Hematopoietic multipotent progenitor cell treated with erythropoietin and hydrocortisone succinate and interleukin-3 and kit ligand, for 17 days (in vitro differentiated cells): ENCODE measurements at places on chromosomes 3 and 15.

DNA sequence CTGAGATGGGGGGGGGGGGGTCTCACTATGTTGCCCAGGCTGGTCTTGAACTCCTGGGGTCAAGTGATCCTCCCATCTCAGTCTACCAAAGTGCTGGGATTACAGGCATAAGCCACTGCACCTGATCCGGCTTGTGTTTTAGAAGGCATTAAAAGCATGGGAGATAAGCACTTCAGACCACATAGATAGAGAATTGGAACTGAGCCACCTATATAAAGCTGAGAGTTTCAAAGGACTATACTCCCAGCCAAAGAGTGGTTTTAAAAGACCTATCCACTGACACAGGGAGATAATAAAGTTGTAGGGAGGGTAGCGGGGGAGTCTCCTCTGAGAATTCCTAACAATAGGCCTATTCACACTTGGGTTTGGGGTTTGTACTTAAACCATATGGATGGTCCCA is 34.8 kb downstream of the DENND4A start:
- DNase-seq, result no peak

DNA sequence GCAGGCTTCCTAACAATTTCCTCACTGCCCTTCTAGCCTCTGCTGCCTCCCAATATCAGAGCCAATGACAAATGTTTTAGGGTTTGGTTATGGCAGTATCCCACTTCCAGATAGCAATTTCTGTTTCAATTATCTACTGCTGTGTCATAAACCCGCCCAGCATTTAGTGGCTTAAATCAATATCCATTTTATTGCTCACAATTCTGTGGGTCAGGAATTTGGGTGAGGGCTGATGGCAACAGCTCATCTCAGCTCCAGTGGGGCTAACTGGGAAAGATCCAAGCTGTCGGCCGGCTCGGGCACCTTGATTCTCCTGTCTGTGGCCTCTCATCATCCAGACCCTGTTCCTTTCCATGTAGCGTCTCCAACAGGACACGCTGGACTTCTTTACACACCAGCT is 85.3 kb upstream of the GOLGA8J start:
- no peak for DNase-seq

GRCh38 chr15:90906181-90906849 is 3.2 kb downstream of the MAN2A2 start:
- DNase-seq, result no peak

DNA sequence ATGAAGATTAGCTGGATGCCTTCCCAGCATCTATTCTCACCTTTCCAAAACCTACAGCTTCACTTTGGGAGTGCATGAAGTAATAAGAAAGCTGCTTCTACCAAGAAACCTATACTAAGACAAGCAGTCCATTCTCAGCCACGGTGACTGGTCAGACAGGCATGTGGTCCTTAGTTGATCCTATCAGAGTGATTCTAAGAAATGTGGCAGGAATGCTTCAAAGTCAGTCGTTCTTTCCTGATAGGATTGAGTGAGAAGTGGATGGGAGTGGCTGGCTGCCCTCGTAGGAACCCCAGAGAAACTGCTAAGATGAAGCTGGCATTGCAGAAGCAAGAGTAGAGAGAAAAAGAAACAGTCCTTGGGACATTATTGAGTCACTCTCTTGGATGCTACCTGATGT is 16.6 kb downstream of the FOXB1 start:
- DNase-seq, result no peak

DNA sequence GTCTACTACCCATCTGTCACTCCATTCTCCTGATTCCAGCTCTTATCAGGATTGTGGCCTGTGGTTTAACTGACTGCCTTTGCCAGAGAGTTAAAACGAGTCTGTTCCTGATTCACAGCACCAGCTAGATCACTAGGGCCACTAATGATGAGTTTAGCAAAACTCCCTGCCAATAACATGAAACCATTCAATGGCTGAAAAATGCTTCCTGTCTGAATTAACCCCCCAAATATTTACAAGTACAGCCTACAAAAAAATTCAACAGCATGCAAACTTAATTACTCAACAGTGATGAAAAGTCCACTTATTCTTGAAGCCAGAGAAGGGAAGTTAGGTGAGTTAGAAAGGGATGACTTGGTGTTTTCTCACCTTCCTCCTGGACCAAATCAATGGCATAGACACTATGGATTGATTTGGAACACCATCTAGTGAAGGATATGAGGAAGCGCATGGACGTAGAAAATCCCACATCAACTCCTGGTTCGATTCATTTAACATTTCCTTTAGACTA is 141.4 kb downstream of the TGFBR2 start:
- DNase-seq, result no peak

- DNase-seq, result no peak
These were observed 128.9 kb downstream of the ZIC1 start for GRCh38 chr3:147538034-147538433.

- no peak for DNase-seq
These were observed 256.1 kb upstream of the VEPH1 start for GRCh38 chr3:157759311-157759710.

GRCh38 chr3:122621112-122621511 is 43.7 kb downstream of the PARP15 start:
- no peak for DNase-seq

- DNase-seq, result no peak
These were observed 2.7 kb downstream of the CSK start for GRCh38 chr15:74784426-74785193.

- DNase-seq, result no peak
These were observed 1.1 kb upstream of the LZTFL1 start for GRCh38 chr3:45842851-45843625.

- no peak for DNase-seq
These were observed 8.7 kb downstream of the SEMA3F start for GRCh38 chr3:50163572-50164455.

GRCh38 chr3:184186184-184186901 is at the start of gene ABCF3:
Gene ABCF3 (plus strand): TSS chr3:184186199. CDS start chr3:184186208, 9 bp downstream.
- DNase-seq, result no peak

DNA sequence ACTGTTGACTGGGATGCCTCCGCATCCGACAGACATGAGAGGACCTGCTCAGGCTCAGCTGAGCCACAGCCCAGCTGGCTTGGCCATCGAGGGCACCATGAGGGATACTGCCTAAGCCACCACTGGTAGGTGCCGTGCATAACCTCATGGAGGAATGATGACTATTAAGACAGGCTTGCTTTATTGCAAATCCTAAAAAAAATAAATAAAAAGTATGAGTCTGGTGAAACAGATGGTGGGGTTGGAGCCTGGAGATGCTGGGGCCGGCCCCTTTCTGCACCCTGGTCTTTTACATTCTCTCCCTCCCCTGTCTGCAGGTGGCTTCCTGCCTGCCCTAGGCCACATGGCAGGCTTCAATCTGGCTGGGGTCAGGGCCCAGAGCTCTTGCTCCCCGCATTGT is 24.0 kb upstream of the RAD18 start:
- no peak for DNase-seq

DNA sequence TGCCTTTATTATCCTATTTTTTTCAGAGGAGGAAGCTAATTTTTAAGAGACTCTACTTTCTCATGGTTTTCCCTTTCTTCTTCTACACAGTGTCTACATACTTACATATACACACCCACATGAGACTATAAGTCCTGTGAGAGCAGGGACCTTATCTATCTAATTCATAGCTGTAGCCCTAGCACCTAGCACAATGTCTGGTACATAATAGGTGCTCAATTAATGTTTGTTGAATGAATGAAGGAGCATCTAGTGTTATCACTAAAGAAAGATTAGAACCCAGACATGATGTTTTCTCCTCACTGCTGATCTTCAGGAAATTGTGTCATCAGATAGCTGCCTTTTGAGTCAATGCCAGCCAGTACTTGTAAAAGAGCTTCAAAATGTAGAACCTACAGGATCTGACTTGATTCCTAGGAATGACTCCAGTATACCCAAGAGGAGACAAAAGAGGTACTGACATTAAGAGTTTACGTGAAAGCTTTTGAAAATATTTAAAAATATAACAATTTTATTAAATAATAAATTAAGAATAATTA is 2.5 kb downstream of the SCG5 start:
- no peak for DNase-seq

GRCh38 chr3:69058180-69058946 is 6.2 kb upstream of the TMF1 start:
- DNase-seq, result no peak

- DNase-seq, result no peak
These were observed 229.6 kb downstream of the IGSF11 start for GRCh38 chr3:118805007-118805406.

DNA sequence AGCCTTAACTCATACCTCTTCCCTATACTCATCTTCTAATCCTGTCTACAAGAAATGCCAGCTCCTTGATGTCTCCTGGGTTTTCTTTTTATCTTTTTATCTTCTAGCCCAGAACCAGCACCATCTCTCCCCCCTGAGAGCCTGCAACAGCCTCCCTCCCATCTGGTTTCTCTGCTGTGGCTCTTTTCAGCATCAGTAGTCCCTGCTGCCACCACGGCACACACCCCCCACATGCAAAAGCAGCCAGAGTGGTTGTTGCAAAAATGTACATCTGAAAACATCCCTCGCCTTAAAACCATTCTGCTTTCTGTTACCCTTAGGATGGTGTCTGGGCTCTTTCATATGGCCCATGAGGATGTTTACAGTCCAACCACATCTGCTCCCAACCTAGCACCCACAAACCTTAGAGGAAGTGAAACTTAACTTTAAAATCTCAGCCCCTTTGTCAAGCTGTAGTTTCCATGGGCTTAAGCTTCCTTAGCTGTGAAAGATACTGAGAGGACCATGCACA is 775 bp downstream of the TTC21A start:
- DNase-seq, result no peak

DNA sequence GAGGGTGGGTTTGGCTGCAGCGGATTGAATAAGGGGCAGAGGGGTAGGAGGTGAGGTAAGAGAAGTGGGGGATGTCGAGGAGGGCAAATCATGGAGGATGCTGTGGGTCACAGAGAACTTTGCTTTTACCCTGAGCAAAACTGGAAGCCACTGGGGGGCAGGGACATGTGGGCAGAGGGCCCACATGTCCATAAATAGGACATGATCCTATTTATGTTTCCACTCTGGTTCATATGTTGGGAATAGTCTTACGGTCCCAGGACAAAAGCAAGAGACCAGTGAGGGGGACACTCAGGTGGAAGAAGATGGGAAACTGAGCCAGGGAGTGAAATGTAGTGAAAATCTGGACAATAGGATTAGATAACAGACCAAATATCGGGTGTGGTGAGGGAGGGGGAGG is 85.5 kb upstream of the MRPS22 start:
- DNase-seq, result no peak

DNA sequence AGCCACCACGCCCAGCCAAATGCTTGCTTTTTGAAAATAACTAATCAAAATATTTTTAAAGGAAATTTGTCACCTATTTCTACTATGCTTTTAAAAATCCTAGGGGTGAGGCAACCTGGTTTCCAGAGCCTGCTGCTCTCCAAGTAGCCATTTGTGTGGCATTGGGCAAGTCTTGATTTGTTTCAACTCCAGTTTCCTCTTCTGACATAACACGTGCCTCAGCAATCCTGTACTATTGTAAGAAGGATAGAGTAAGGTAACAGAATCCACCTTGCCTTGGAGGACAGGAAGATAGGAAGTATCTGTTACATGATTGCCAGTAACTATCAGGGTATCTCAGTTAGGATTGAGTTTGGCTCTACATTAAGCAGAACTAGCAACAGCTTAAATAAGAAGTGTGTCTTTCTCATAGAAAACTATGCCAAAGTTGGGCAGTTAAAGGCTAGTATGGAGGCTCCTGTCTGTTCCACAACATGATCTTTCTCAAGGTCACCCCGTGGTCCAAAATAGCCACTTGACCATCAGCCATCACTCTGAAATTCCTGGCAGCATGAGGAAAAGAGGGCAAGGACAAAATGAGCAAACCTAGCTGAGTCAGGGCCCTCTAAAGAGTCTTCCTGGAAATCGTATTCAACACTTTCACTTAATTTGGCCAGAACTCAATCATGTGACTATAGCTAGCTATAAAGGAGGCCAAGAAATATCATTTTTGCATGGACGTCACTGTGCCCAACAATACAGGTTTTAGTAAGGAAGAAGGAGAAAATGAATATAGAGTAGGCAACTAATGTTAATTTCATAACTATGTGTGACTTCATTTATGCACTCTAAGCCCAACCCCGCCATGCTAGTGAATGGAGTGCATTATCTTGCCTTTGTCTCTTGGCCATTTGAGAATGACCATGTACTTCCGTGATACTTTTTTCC is 66.1 kb downstream of the HMG20A start:
- DNase-seq, result no peak

- no peak for DNase-seq
These were observed 51.0 kb upstream of the MYZAP start for GRCh38 chr15:57540736-57541135.

- DNase-seq, result no peak
These were observed 679.2 kb downstream of the NTRK3 start for GRCh38 chr15:87577336-87577735.

- no peak for DNase-seq
These were observed 84.1 kb downstream of the WNT5A start for GRCh38 chr3:55402886-55403609.

DNA sequence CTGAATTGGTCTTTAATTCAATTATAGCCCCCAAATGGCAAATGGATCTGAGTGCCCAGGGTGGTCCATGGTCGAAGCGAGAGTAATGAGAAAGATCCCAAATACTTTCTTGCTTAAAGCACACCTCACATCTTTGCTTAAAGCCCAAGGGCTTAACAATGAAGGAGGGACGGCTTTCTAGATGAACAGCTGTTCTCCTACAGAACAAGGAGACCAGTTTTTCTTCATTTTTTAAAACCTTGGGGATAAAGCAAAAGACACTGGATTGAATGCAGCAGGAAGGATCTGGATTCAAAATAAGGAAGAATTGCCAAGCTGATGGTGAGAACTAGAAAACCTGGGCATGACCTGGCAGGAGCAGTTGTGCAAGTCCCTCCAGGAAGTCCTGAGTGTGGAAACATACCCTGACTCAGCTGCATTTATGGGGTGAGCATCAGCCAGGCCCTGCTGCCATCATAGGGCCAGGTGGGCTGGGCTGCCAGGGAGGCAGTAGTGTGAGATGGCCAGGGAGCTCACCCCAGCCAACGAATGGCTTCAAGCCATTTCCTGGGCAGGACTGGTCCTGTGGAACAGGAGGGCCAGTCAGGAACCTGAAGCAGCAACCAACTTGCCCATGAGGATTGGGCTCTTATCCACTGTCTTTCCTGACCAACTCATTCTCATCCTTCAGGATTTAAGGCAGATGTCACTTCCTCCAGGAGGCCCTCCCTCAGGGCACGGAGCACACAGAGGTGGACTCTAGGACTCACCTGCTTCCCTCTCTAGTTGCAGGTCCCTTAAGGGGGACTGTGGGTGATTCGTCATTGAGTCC is 18.4 kb upstream of the RHCG start:
- no peak for DNase-seq
